HEK293T (cell line): ENCODE measurements at places on chromosomes 1 and 21.

DNA sequence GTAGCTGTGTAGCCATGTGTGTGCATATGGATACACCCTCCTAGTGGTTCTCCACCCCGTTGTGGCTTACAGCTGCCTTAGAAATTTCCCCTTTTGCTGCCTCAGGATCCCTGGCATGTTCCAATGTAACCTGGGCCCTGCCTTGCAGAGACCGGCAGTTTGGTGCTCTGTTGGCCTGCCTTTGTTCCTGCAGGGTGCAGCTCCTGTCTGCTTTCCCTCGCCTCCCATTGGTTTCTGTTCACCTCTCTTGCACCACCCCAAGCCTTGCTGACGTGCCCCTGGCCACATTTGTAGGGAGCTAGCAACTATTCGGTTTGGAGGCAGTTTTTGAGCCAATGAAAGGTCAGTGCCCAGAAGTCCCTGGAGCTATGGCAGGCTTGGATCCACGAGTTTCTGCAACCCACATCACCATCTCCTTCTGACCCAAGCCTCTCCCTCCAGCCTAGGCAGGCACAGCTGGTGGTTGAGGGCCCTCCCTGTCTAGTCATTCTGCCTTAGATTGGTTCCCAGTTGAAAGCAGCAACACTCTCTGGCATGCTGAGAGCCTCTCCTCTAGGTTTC lies 54.9 kb downstream of the MAB21L3 start:
- DNase-seq, result no peak

DNA sequence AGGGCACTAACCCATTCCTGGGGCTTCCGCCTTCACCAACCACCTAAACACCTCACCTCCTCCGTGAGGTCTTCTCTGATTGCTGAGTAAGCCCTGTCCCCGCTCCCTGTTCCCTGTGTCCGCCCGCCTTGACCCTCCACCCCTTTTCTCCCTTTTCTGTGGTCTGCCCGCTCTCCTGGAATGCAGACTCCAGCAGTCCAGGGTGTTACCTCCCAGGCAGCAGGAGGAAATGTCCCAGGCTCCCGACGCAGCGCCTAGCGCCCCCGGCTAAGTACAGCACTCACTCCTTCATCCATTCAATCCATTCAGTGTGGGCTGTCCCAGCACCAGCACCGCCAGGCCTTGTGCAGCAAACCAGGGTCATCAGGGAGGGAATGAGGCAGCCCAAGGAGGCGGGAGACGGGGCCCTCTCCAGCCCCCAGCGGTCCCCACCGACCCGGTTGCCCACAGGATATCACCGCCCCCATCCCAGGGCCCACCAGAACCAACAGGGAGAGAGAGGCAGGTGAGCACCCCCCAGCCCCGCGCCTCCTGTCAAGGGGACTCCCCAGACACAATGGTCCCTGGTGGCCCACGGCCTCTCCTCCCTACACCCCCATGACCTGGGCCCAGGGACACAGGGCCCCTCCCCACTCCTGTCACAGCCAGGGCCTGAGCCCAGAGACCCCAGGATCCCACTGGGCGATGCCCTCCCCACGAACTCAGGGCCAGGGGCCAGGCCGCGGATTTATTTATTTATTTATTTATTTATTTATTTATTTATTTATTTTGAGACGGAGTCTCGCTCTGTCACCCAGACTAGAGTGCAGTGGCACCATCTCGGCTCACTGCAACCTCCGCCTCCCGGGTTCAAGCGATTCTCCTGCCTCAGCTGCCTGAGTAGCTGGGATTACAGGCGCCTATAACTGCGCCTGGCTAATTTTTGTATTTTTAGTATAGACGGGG lies 10.2 kb downstream of the TNFRSF14 start:
- no peak for DNase-seq

DNA sequence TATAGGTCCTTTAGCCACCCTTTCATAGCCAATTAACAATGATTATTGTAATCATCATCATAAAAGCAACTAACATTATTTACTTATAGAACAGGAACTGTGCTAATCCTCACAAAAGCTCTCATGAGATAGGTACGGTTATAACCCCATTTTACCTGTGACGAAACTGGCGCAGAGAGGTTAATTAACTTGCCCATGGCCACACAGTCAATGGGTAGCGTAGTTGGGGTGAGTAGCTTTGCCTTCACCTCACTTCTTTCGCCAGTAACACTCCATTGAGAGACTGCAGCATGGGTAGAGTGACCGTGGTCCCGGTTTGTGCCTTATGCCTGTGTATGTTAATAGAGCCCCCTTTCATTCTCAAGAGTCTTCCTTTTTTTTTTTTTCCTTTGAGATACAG lies 10.3 kb downstream of the NIPAL3 start:
- DNase-seq, result no peak

DNA sequence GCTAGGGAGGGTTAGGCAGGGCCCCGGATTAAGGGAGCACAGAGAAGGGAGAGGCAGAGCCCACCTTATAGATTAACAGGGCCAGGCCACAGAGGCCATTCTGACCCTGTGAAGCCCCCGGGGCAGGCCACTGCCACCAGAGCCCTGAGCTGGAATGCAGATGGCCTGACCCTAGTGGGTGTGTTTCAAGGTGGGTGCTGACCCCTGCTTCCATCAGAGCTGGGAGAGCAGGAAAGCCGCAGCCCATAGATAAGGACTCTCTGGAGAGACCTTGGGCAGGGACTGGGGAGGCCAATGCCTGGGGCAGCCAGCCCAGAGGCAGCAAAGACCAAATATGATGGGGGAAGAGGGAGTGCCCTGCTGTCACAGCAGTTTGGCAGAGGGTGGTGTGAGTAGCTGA lies 35.9 kb downstream of the NCMAP start:
- no peak for DNase-seq

- no peak for DNase-seq
Measured at GRCh38 chr1:116325922-116326321, 47.1 kb upstream of the ATP1A1 start.
